Skin of body (tissue), 3 donors: ENCODE measurements at places on chromosomes 4 and X.

DNA sequence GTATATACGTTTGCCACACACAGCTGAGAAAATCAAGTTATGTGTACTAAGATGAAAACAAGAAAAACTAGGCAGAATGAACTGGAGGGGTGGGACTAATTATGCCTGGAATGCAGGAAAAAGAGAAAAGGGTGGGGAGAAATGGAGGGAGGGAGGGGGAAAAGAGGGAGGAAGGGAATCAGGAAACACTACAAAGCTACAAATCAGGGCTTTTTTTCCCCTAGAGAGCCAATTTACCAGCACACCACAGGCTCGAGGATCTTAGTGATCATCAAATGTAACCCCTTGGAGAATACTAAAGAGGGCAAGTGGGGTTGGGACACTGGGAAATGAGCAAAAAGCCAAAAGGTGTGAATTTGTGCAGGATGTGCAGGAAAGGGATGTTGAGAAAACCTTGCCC, 451.9 kb downstream of the SMARCA1 start:
- DNase-seq: no peak

- DNase-seq: no peak
Measured at GRCh38 chrX:14386981-14387380, 142.4 kb upstream of the GLRA2 start.

- no peak for DNase-seq
Measured at GRCh38 chr4:16617011-16617410, 281.4 kb downstream of the LDB2 start.

DNA sequence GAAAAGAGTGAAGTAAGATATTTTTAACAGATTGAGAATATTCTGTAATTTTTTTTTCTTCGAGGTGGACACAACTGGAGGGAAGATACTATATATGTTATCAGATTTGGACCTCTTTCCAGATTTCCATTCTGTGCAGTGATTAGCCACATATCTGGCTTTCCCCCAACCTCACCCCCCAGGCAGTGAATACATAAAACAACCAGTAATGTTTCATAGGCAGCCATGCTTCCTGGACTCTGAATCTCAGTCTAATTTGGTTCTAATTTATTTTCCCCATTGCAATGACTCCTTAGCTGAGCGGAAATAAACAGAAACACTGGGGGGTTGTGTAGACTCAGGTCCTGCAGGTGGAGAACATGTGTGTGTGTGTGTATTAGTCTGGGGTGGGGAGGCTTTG, 226.5 kb downstream of the FBXW7 start:
- DNase-seq: no peak

DNA sequence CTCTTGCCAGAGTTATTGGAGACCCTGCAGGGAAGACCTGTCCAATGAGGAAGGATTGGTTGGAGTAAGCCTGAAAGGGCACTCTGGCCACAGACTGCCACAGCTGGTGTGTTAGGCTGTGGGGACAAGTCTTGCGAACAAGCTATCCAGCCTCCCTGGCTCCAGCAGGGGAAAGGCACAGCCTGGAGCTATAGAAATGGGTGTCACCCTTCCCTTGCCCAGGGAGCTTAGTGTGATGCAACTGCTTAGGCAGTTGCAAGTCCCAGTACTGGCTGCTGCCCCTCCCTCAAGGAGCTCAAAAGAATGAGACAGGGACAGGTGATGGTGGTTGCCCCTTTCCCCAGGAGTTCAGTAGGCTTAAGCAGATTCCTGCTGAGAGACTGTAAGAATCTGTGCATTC, 165.7 kb upstream of the CT83 start:
- DNase-seq: no peak

GRCh38 chr4:175109933-175110332, 191.8 kb downstream of the ADAM29 start:
- no peak for DNase-seq

- no peak for DNase-seq
Measured at GRCh38 chr4:94490437-94490836, 38.7 kb downstream of the PDLIM5 start.

- no peak for DNase-seq
Measured at GRCh38 chrX:48909703-48910294, 1.6 kb downstream of the SLC35A2 start.

- peak; percentile 72 for DNase-seq
Measured at GRCh38 chr4:88005076-88005475, 2.4 kb upstream of the PKD2 start.

- DNase-seq: no peak
Measured at GRCh38 chr4:167903291-167903721, 189.0 kb upstream of the ANXA10 start.

DNA sequence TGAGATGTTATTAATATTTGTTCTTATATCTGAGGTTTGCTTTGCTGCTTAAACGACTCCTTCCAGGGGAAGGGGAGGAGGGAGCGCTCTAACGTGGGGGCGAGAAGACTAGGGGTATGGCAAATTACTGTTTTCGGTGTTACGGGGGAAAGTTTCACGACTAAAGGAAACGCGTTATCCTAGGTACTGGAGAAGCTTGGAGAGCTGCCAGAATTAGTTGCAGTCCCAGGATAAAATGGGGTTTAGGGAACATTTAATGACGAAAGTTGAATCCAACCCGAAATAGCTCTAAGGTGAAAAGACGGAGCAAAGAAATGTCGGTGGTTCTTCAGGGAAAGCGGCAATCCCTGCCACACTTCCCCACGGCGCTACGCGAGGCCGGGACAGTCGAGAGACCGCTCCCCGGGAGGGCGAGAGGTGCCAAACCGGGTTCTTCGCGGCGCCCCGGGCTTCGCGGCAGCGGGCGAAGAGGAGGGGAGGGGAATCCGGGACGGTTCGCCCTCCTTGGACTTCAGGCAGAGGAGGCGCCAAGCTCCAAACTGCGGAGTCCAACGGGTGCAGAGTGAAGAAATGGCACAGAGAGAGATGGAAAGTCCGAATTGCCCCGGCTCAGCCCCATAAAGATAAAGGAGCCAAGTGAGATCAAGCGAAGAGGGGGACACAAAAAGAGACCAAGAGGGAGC, 724 bp downstream of the THOC2 start:
- DNase-seq: no peak

DNA sequence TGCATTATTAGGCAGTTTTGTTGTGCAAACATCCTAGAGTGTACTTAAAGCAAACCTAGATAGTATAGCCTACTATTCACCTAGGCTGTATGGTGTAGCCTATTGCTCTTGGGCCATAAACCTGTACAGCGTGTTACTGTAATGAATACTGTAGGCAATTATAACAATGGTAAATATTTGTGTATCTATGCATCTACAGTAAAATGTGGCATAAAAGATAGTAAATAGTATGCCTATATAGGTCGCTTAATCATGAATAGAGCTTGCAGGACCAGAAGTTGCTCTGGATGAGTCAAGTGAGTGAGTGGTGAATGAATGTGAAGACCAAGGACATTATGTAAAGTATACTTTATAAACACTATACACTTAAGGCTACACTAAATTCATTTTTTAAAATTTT, 16.6 kb downstream of the USO1 start:
- no peak for DNase-seq

DNA sequence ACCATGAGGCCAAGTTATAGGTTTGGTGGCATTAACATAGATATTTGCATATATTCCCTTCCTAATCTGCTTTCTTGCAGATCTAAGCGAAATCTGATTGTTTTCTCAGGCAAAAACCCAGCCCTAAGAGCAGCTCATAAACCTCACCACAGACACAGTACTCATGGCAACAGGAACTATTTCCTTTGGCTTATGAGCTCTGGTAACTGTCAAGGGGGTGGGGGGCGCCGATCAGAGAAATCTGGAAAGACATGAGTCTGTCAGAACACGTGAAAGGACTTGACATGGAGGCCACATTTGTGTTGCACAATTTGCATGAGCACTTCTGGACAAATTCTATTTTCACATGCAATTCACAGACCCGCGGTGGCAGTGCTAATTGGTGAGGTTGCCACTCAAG, 83.7 kb downstream of the MGST2 start:
- DNase-seq: no peak

- DNase-seq: no peak
Measured at GRCh38 chrX:154300816-154301215, 5.2 kb downstream of the TKTL1 start.

GRCh38 chrX:154607370-154607769, 11.7 kb downstream of the CTAG1B start:
- no peak for DNase-seq

DNA sequence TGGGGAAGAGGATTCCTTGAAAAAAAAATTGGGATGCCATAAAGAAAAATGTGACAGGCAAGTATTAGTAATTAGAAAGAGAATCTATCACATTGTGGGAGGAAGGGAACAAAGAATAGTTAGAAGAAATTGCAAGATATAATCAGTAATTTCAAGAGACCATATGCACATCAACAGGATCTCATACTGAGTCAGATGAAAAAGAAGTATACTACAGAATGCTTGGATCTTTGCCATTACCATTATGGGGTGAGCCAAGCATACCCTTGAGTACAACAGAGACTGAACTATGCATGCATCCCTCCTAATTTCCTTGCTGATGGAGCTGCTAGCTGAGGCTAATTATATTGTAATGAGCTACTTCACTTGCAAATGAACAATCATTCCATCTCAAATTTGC, 287.6 kb downstream of the PAPSS1 start:
- no peak for DNase-seq

- DNase-seq: no peak
Measured at GRCh38 chrX:48466696-48467095, 3.4 kb downstream of the SLC38A5 start.

GRCh38 chr4:153816542-153816941, 27.7 kb upstream of the SFRP2 start:
- no peak for DNase-seq

GRCh38 chrX:8323356-8323755, 141.3 kb upstream of the VCX3B start:
- DNase-seq: no peak

DNA sequence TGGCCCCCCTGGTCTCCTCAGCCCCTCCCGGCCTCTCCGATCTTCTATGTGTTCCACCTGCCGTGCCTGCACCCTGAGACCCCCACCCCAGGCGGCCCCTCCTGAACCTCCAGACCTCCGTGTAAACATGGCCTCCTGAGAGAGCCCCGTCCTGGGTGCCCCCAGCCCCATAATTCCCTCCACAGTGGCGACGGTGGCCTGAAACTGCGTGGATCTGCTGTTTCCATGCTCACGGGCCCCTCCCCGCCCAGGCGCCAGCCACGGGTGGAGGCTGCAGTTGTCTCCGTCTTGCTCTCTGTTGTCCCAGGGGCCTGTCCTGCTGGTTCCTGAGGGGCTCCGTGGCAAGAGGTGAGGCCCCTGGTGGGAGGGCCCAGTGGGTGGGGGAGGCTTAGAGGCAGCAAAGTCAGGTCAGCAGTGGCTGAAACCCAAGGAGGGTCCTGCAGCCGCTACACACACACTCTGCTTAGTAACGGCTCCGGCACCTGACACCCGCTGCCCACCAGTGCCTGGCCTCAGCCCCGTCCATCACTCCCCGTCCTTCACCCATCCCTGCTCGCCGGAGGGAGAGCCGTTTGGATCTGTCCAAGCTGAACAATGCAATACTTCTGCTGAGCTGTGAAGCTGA, 75.8 kb downstream of the FAM53A start:
- no peak for DNase-seq

- DNase-seq: no peak
Measured at GRCh38 chr4:17616283-17616682, 1.8 kb downstream of the MED28 start.

GRCh38 chr4:48899950-48900349, 6.6 kb downstream of the OCIAD2 start:
- no peak for DNase-seq

- no peak for DNase-seq
Measured at GRCh38 chr4:169440446-169440845, 169.7 kb upstream of the SH3RF1 start.

- no peak for DNase-seq
Measured at GRCh38 chr4:76300012-76300411, 6.5 kb upstream of the STBD1 start.

GRCh38 chrX:108199691-108200090, 108.1 kb downstream of the ATG4A start:
- DNase-seq: peak; percentile 29

DNA sequence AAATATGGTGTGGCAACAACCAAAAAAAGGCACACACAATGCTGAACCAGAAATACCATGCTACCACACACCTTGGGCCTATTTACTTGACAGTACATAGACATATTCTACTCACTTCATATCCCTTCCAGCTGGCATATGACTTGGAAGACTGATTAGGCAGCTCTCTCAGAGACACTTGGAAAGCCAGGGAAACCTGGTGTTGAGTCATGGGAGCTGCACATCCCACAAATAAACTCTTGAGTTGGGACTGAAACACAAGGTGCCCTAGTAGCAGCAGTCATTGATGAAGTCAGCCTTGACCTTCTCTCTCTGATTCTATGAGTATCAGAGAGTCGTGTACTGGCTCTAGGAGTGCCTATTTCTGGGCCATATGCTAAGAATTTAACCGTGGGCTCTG, 776.6 kb upstream of the LCORL start:
- no peak for DNase-seq

GRCh38 chr4:23500894-23501449, 388.9 kb downstream of the PPARGC1A start:
- DNase-seq: no peak

DNA sequence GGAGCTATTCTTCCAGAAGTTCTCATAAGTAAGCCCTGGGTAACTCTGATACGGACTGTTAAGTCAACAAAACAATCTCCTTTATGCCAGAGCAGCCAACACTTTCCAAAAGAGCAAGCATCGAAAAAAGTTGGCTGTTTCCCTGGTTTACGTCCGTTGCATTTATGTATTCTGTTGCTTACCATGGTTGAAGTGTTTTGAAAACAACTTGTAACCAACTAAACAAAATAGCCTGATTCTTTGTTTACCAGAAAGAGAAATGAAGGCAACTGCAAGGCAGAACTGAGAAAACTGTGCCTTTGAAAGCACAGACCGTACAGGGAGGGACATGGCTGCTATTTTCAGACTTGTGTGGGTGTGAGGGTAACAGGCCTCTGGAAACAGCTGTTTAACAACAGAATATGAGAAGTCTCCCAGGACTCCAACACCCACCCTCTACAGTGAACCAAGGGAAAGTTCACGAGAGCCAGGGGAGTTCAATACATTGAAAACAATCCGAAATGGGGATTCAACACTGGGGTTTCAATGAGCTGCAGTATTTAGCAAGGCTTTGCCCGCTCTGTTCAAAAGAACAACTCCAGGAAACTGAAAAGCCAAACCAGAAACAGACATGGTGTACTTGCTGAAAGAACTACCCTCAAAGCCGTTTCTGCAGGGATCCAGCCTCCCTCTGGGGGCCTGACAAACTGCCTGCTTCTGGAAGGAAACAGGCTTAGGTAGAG, 95.8 kb upstream of the EGFL6 start:
- DNase-seq: peak; percentile 23

GRCh38 chrX:133576876-133577275, 161.6 kb upstream of the GPC4 start:
- DNase-seq: no peak
